Astrocyte (in vitro differentiated cells and primary cell): ENCODE measurements at places on chromosomes 7 and 10. TPM values are rescaled to one million over a fixed set of nuclear protein-coding genes. Genes with fewer than 3 reads are reported as not detected.

- no peak for DNase-seq
Measured at GRCh38 chr7:18153183-18153748, 125.6 kb upstream of the PRPS1L1 start.

GRCh38 chr7:27670676-27671075 is 8.0 kb upstream of the HIBADH start:
- no peak for DNase-seq

GRCh38 chr7:106874076-106874475 is 9.0 kb downstream of the PIK3CG start:
- DNase-seq: no peak

The PRKG1 gene
- total RNA-seq: 2.8 and 3.1 TPM in 2 replicates

The DLX6 gene
- 0.25 TPM in 1 of 2 replicates, not detected in the other for total RNA-seq

- no peak for DNase-seq
Measured at GRCh38 chr10:55786461-55787050, 574.5 kb downstream of the ZWINT start.

The ANKRD1 gene
- 841 and 913 TPM in 2 replicates for total RNA-seq

DNA sequence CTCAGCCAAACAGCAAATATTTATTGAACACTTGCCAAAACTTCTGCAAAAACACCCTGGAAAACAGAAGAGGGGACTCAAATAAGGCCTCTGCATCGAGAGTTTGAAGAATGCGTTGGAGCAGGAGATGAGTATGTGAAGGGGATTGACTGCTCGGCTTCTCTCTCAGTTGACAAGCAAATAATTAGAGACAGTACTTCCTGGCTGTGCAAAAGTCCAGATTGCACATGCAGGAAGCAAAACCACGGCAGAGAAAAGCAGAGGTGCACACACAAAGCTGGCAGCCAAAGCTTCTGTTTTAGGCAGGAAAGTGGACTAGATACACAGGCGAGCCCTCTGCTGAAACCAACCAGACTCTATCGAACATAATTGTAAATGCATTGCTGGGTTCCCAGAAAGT is 343.6 kb upstream of the MGMT start:
- DNase-seq: no peak

- DNase-seq: no peak
Measured at GRCh38 chr7:53151496-53151895, 116.1 kb downstream of the POM121L12 start.

The RAPGEF5 gene
- total RNA-seq: 0.29 and 1.0 TPM in 2 replicates

DNA sequence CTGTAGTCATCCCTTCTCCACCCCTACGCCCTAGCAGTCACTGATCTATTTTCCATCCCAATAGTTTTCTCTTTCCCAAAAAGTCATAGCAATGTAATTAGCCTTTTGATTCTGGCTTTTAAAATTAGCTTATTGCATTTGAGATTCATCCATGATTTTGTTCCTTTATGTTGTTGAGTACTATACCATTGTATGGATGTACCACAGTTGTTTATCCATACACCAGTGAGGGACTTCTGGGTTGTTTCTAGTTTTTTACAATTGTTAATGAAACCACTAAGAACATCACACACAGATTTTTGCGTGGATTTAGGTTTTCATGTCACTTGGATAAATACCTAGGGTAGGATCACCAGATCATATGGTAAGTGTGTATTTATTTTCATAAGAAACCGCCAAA is 16.1 kb downstream of the FHIP2A start:
- DNase-seq: no peak

The MAT1A gene
- total RNA-seq: 0.11 and 0.12 TPM in 2 replicates

The TDRD1 gene
- not detected in 2 replicates for total RNA-seq

The HDAC9 gene
- 20.2 and 27.6 TPM in 2 replicates for total RNA-seq

The PPP1R9A gene
- total RNA-seq: 5.1 and 7.5 TPM in 2 replicates

The NAT16 gene
- total RNA-seq: 0.16 TPM in 1 of 2 replicates, not detected in the other

GRCh38 chr10:120456626-120457430 is at the start of gene PLPP4:
Gene PLPP4 (plus strand): TSS chr10:120457227. CDS start chr10:120457306, 79 bp downstream.
- peak; percentile 41 for DNase-seq

DNA sequence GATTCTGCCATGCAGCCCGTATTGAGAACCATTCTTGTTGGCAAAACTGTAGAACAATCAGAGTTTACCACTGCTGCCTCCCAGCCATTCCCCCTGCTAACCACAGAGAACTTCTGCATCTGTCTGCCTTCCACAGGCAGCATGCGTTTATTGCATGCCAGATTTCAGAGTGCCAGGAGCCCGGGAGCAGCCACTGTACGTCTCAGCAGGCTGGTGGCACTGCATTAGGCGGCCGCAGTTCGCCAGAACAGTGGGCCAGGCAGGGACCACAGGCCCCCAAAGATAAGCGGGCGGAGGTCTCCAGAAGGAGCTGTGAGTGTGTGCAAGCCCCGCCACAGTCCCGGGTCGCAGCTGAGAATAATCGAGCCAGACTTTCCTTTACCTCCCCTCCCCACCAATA is 31.8 kb downstream of the ZNF467 start:
- no peak for DNase-seq

The CALCR gene
- 5.4 and 5.7 TPM in 2 replicates for total RNA-seq

DNA sequence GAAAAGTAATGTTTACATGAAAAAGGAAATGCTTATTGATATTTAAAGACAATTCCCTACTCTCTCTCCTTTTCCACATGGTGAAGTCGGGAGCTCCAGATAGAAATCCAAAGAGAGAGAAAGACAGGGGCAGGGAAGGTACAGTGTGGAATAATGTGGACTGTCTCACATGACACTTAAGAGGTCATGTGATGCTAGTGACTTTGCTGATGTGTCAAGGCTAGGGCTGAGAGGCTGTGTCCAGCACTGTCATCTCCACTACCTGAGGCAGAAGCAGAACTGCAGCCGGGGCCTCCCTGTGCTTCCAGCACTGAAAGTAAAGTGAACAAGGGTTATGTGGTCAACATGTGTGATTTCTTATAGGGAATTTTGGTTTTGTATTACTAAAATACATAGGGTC is 26.0 kb downstream of the NRG3 start:
- DNase-seq: no peak

The WDFY4 gene
- total RNA-seq: 0.02 and 0.25 TPM in 2 replicates

- DNase-seq: no peak
Measured at GRCh38 chr10:66819691-66820090, 106.1 kb upstream of the LRRTM3 start.

DNA sequence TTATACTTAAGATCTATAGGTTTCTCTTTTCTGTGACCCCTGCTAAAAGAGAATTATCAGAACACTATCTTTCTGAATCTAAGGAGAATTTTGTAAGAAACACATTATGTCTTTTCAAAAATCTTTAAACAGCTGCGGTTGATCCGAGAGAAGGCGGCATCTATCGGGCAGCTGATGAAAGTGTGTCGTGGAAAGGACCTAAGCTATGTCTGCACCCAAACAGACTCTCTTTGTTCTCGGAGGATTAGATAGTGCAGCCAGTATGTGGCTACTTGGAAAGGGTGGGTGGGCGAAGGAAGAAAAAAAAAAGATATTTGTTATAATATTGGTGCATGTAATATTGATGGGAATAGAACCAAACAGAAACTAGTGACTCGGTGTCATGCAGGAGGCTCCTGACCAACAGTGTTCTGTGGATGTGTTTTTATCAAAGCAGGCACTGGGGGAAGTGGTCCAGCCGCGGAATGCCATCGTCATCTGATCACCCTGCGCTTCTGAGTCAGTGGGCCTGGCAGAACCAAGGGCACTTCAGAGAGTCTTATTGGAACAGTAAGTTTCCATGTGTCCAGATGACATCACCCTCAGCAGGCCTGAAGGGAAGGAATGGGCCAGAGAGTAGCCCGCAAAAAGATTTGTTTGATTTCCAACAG is 509.7 kb upstream of the AKR1E2 start:
- peak; percentile 95 for DNase-seq

DNA sequence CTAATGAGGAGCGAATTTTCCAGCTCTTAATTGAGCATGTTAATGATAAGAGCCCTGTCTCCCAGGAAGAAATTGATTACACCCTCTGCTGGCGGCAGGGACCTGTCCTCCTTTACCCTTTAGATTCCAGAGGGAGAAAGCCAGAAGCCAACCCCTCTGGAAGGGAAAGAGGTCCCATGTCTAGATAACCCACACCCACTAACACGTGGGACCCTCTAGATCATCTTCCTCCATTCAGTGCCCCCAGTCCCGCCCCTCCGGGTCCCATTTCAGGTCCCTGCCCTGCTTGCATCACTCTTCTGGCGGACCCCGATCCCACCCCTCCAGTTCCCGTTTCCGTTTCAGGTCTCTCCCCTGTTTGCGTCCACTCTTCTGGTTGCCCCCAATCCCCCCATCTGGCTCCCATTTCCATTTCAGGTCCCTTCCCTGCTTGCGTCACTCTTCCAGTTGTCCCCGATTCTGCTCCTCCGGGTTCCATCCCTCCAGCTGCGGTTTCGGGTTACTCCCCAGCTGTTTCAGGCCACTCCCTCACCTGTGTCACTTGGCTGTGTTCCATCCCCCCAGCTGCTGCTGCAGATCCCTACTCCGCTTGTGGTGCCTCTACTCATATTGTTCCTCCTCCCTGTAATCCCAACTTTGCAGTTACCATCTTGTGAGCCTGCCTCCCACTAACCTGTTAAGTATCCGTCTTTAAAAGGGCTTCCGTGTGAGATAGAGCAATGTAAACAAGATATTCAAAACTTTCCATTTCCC is 202.4 kb downstream of the SH2D4B start:
- no peak for DNase-seq

DNA sequence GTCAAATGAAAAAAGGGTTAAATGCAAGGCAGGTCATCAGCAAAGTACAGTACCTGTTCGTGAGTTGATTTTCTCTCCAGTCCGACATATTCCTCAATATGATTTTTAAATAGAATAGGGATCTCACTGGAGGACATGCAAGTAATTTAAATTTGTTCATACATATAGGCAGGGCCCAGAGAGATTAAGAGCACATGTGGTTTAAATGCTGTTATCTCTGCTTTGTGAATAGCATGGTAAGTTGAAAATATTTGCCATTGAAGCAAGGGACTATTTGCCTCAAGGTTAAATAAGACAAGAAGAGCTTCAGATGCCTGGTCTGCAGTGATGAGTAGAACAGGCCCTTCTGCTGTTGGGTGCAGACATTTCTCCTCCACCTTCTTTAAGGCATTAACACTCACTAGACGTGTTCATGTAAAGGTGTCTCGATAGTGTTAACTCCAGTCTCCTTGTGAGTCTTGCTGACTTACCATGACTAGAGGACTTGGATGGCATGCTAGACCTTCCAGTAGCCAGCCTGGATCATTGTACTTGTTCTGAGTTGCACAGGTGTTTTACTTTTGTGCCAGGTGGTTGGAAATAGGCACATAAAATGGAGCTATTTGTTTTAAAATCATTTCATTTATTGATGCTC is 15.6 kb upstream of the AKR1C3 start:
- DNase-seq: peak; percentile 6

The GPR37 gene
- total RNA-seq: 9.0 and 9.8 TPM in 2 replicates

DNA sequence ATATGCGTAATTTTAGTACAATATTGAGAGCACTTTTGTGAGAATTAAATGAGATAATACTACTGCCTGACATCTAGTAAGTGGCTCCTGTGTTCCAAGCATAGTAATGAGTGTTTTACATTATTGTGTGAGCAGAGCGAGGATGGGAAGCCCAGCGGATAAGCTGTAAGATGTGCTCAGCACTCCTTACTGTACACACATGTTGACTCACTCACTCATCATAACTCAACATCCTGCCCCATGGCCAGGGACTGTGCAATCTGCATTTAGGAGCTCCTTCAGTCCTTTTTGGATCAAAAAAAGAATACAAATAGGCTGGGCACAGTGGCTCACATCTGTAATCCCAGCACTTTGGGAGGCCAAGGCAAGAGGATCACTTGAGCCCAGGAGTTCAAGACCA is 72.9 kb upstream of the NEBL start:
- peak; percentile 25 for DNase-seq

DNA sequence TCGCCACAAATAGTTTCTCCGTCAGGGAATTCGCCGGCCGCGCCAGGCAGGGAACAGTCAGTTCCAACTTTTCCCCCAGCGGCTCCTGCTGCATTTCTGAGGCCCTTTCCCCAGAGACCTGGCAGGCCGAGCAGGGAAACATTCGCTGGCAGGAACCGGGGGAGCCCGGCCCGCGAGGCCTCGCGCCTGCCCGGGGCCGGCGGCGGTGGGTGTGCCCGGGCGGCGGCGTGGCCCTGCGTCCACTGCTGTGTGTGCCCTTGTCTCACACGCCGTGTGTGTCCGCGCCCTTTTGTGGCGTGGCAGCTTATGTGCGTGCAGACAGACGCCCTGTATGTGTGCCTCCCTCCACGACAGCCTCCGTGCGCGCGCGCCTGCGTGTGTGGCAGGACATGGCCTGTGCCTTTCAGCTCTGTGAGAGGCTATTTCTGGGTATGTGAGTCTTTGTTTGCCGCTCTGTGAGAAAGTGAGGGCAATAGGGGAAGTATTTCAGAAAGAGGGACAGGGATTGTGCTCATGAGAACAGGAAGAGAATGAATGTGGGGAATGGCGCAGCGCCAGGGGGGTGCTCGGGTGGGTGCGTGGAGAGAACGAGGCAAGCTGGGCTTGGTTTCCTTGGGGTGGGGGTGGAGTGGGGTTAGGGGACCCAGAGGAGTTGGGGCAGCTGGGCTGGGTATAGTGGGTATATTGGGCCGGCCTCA is 689 bp upstream of the SMARCD3 start:
- peak; percentile 47 for DNase-seq

- no peak for DNase-seq
Measured at GRCh38 chr10:173741-174140, 38.5 kb downstream of the ZMYND11 start.

- DNase-seq: peak; percentile 53
Measured at GRCh38 chr7:24756545-24757352, 515 bp downstream of the GSDME start.

DNA sequence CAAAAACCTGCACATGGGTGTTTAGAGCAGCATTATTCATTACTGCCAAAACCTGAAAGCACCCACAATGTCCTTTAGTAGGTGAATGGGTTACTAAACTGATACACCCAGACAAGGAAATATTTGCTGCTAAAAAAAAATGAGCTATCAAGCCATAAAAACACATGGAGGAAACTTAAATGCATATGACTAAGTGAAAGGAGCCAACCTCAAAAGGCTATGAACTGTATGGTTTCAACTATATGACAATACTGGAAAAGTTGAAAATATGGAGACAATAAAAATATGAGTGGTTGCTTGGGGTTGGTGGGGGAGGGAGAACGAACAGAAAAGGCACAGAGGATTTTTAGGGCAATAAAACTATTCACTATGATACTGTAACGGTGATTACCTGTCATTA is 291.0 kb downstream of the TNS3 start:
- DNase-seq: no peak

The NUTM2A gene
- total RNA-seq: 0.79 and 1.2 TPM in 2 replicates

The PPP1R17 gene
- not detected in 2 replicates for total RNA-seq

The C1QL3 gene
- total RNA-seq: 0.62 and 1.00 TPM in 2 replicates
